ENCODE measurements at places on chromosomes 3 and 15.

DNA sequence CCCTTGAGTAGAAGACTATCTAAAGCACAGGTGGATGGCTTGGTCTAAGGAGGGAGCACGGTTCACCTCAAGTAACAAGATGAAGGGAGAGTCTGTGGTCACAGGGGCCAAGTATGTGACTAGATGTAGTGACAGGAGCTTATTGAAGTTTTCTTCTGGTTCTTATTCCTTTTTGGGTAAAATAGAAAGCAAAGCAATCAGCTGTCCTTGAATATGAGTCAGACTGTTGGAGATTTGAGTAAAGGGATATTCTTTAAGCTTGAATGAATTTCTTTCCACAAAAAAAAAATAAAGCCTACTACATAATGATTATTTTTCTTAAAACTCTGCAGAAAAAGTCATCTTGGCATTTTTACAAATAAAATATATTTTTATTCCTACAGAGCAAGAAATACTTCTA, 1.5 kb upstream of the CNTN6 start:
- DNase-seq = no peak

- DNase-seq = no peak
Measured at GRCh38 chr15:84814916-84815315, 2.2 kb upstream of the ALPK3 start.

GRCh38 chr3:71919572-71919971, 134.6 kb upstream of the PROK2 start:
- no peak for DNase-seq

DNA sequence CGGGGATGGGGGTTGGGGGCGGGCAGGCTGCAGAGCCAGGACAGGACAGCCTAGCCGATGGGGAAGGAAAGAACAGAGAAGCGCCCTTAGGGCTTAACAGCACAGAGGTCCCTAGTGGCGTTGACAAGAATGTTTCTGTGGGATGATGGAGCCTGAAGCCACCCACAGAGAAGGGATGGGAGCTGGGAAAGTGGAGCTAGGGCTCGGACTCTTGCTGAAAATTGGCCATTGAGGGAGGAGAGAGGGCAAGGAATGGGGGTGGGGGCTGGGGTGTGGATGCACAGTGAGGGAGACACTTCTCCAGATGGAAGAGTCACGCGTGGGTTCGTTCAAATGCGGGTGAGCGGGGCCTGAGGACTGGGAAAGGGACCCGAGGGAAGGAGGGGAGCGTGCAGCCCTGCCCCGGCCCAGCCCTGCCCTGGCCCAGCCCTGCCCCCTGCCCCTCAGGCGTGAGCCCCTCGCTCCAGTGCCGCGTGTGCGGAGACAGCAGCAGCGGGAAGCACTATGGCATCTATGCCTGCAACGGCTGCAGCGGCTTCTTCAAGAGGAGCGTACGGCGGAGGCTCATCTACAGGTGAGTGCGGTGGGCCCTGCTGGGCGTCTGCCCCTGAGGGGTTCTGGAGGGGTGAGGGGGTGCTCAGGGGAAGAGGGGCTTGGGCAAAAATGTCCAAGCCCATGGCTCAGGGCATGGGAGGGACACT, 832 bp downstream of the NR2E3 start:
- no peak for DNase-seq

DNA sequence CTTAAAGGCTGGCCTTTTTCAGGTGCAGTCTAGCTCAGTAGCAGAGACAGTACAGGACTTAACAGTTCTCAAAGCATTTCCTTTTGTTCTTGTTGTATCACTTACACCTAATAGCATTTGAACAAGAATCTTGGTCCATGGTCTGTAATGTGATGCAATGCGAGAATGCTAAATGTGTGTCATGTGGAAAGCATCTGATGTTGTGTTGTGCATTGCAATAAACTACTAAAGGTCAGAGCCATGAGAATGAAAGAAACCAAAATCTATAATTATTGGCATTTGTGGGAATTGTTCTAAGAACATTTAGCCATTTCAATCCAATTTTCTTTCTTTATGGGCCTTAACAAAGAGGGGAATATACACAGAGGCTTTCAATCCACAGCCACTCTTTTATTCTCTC, 324.5 kb upstream of the ROBO2 start:
- no peak for DNase-seq

- DNase-seq = no peak
Measured at GRCh38 chr15:64985366-64986033, 4.2 kb downstream of the SPG21 start.

DNA sequence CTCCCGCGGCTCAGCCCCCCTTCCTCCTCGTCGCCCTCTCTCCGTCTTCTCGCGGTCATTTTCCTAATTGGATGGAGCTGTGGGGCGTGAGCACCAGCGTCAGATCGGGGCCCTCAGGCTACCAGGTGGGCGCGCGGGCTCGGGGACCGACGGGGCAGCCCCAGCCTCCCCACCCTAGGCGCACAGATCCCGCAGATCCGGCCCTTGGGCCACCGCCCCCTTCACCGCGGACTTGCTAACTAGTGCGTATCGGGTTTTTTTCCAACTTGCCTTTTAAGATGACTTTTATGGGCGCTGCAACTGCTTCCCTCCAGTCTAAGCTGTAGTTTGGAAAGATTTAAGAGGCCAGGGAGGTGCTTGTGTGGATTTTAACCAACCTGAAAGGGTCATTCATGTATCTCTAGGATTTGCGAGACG, 1.3 kb downstream of the ZNF710 start:
- peak; percentile 42 for DNase-seq

DNA sequence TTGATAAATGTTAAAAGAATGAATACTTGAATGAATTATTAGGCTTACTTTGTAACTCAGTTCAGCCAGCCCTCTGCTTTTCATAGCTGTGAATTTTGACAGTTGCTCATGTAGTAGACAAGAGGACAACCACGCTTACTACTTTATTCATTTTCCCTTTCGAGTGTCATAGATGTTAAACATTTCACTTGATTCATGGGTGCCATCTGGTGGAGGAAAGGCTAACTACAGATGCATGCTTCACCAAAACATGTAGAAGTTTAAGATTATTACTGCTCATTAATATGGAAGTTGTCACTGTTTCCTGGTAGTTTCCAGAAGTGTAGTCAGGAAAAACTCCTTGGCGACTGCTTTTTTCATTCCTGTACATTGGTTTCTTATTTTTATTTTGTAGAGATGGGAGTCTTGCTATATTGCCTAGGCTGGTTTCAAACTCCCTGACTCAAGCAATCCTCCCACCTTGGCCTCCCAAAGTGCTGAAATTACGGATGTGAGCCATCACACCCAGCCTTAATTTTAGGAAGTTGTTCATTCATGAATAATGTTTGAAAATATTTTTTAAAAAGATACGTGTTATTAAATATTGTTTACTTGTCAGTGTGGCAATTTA, 163.2 kb downstream of the B3GALNT1 start:
- DNase-seq = peak; percentile 54

- DNase-seq = no peak
Measured at GRCh38 chr3:71000483-71000882, 583.0 kb downstream of the FOXP1 start.

DNA sequence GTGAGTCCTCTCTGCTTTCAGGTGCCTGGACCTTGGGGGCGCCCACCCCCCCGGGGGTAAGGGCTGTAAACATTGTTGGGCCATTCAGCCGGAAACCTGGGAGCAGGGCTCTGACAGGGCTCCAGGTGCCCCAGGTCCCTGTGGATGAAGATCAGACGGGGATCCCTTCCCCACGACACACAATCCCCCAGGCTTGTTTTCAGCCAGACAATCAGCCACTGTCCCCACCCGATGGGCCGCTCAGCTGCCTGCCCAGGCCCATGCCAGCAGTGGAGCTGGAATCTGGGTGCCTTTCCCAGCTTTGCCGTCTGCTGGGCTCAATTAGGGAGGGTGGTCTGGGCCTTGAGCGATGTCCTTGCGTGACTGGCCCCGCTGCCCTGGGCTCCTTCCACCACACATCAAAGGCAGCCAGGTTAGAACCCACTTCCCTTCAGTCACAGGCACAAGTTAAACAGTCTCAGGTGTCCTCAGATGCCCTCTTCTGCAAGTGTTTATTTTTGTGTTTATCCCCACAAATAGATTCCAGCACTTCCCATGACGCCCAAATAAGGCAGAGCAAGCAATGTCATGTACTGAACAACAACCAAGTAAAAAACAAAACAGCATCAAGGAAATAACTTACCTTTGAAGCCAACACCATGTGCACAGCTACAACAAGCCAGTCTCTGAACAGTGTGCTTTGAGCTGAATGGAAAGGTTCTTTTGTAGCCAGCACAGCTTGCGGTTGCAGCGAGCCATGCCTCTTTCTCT, 77.0 kb upstream of the ALDH1A3 start:
- DNase-seq = no peak

DNA sequence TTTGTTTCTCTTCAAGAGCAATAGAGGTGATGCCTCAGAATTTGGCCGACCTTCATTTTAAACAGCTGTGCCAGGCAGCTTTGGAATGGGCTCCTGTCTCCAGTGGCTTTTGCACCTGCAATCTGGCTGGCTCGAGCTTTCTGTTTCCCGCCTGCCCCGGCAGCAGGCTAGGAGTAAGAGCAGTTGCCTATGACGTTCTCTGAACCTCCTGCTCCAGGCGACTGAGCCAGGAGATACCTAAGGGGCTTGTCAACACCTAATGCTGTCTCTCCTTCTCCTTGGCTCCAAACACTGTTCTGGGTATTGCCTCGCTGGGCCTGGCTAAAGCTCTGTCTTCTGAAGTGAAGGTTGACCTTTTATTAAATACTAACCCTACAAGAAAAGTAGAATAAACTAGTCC, 229.9 kb downstream of the LRRN1 start:
- DNase-seq = no peak

GRCh38 chr15:70768257-70768883, 5.0 kb upstream of the UACA start:
- no peak for DNase-seq

DNA sequence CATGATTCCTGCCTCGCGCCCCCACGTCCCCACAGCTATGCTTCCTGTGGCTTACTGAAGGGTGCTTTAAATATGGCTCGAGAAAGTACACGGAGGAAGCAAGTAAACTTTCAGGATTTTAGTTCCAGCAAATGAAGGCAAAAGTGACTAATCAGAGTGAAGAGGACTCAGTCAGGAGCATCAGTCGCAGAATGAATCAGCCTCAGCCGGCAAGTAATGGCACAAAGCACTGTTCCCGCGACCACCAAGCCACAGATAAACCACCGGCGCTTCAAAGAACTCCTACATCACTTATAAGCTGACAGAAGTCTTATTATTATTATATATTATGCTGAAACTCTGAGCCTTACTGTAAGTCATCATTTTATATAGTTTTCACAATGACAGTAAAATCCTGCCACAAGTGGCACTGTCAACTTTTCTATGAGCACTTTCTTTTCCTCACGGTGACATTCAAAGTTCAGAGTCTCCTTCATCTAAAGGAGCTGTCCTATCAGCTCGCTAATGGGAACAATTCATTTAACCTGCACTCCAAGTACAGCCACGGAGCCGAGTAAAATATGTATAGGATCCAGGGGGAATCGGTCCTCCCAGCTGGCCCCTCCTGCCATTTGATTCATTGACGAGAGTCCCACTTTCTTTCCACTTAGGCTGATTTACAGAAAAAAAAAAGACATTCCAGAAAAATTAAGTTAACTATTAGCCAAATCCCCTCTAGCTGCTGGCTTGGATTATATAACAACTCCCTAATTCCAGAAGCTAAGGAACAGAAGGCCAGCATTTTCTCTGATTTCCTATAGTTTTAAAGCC, 217.0 kb upstream of the ICE2 start:
- DNase-seq = peak; percentile 73

GRCh38 chr3:117281371-117281770, 571.8 kb downstream of the TUSC7 start:
- no peak for DNase-seq

- DNase-seq = no peak
Measured at GRCh38 chr15:39942101-39942752, 8.3 kb downstream of the EIF2AK4 start.

GRCh38 chr3:151795276-151795675, 18.6 kb upstream of the AADAC start:
- DNase-seq = no peak

- DNase-seq = no peak
Measured at GRCh38 chr3:14991818-14992612, 44.6 kb downstream of the NR2C2 start.

Data from stimulated activated CD4-positive, alpha-beta T cell treated with anti-CD3 and anti-CD28 coated beads, Interleukin-4, amount 100 ng/mL, for 1 hour (primary cell).